ENCODE measurements at places on chromosomes 1 and 21. TPM values are rescaled to one million over a fixed set of nuclear protein-coding genes. Genes with fewer than 3 reads are reported as not detected.

Gene HTR6
- 2.4 TPM for polyA plus RNA-seq

Gene RHBG
- polyA plus RNA-seq, result 26.0 TPM

Gene NR1I3
- 3.2 TPM for polyA plus RNA-seq

Gene CFHR2
- not detected for polyA plus RNA-seq

Gene KIF26B
- polyA plus RNA-seq, result 39.3 TPM

Gene NUP210L
- 0.16 TPM for polyA plus RNA-seq

Gene LCE7A
- polyA plus RNA-seq, result not detected

Gene SPRR2G
- not detected for polyA plus RNA-seq

GRCh38 chr1:28259934-28260802 is 850 bp downstream of the SESN2 start:
- DNase-seq, result peak; percentile 87

GRCh38 chr1:18072066-18072465 is 35.5 kb upstream of the IGSF21 start:
- DNase-seq, result no peak

DNA sequence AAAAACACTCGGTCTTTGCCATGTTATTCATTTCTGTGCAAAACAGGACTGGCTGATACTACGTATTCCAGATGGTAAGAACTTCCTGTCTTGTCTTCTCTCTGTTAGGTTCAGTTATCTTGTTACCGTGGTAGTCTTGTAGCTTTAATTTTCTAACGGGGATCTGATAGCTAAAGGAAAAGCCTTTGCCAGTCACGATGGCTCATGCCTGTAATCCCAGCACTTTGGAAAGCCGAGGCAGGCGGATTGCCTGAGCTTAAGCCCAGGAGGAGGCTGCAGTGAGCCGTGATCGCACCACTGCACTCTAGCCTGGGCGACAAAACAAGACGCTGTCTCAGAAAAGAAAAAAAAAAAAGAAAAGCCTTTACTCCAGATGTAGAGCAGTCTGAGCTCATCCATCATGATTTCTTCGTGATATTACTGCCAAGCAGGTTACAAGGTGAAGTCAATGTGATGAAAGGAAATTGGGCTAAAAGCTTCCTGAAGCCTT is 11.1 kb upstream of the MSTO1 start:
- DNase-seq, result peak; percentile 12

GRCh38 chr1:155174324-155175280 is 953 bp downstream of the TRIM46 start:
- DNase-seq, result peak; percentile 19

GRCh38 chr1:64922336-64922735 is 44.0 kb downstream of the JAK1 start:
- no peak for DNase-seq

DNA sequence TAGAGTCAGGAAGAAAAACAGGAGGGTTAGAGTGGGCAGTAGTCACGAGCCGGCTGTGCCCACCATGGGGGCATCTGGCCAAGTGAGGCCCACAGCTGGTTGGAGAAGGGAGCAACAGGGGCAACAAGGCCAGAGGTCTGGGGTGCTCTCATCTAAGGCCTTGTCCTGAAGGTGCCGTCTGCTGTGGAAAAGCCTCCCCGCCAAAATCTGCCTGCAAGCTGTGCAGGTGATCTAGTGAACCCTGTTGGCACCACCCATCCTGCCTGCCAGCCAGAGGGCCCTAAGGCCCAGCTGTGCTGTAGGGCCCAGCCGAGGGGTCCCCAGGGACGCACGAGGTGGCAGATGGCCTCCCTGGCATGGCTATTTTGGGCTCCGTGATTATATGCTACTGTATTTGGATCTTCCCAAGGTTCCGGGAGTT is 51.3 kb downstream of the LGR6 start:
- DNase-seq, result no peak

DNA sequence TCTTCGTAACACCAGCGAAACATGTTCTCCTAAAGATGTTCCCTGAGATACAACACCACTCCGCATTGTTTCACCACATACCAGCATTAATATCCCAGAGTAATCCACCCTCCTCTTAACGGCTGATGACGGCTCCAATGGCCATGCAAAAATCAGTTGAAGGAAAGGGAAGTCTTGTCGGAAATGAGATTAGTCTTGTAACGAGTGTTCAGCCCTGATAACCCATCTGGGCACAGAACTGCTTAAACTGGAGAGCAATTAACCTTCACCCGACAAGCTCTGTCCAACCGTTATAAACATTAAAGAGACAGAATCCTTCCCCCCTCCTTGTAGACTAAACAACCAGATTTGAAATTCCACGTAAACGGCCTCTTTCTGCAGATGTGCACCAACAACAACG is 21.9 kb downstream of the ERG start:
- DNase-seq, result no peak

DNA sequence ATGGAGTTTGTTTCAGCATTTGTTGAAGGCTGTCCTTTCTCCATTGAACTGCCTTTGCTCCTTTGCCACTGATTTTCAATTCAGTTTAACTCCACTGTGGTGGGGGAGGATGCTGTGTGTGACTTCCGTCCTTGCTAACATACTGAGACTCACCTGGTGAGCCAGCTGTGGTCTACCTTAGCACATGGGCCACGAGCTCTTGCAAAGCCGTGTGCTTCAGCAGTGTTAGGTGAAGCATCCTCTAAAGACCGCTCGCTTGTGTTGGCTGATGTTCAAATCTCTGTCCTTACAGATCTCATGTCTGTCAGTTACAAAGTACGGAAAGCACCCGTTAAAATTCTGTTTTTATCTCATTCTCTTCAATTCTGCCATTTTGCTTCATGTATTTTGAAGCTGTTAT is 3.6 kb upstream of the SPATC1L start:
- DNase-seq, result no peak

GRCh38 chr1:231584921-231585320 is 41.7 kb upstream of the DISC1 start:
- DNase-seq, result no peak

DNA sequence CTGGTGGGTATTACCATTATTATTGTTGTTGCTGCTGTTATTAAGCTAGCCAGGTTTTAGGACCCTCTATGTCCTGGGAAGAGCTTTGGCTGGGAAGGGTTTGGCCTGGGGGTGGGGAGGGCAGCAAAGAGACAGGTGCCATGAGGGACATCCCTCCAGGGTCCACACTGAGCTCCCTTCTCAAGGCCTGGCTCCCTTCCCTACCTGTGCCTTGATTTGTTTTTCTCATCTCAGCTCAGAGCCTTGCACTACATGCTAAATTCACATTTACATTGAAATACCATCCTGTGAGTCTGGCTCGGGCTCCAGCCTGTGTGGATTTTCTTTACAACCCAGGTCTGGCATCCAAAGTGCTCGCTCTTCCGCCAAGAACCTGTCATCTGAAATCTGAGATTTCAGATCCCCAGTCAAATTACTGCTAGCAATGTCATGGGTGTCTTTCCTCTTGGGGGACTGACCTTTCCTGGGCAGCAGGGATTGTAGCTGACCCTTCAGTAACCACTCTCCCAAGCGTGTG is 536.3 kb downstream of the PTPRU start:
- DNase-seq, result no peak

Measured in renal pelvis (tissue), 12 donors.